ENCODE measurements at places on chromosomes 5 and 9.

- no peak for DNase-seq
Measured at GRCh38 chr5:113319256-113320053, 115.3 kb downstream of the TSSK1B start.

DNA sequence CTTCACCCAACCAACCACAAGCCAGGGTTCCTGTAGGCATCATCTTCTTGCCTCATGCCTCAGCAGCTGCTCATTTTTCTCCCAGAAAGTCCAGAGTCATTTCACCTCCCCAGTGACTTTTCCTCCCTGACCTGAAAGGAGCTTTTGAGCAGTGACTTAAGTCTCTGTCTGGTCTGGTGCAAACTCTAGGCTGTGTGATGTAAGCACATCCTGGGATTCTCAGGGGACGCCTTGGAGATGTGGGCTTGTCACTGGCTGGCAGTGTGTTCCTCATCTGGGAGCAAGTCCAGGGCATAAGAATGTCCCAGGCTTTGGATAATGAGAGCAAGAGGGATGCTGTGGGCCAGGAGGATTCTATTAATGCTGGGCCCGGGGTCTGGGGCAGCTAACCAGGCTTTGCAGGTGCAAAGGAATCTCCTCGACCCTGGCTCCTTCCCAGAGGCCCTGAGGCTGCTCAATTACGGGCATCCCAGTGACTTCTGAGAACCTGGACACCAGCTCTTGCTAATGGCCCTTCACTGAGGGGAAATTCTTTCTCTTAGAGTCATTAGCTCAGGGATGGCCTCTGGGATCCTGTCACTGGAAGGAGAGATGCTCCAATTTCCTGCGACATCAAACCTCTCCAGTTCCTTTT is 211.0 kb upstream of the PANK3 start:
- DNase-seq: no peak

- no peak for DNase-seq
Measured at GRCh38 chr5:72369301-72369700, 49.1 kb downstream of the PTCD2 start.

- DNase-seq: no peak
Measured at GRCh38 chr9:12510551-12510950, 182.6 kb upstream of the TYRP1 start.

GRCh38 chr5:90472783-90473395 is 1.7 kb downstream of the MBLAC2 start:
- no peak for DNase-seq

GRCh38 chr5:89097103-89097502 is 214.1 kb upstream of the MEF2C start:
- DNase-seq: no peak

- DNase-seq: no peak
Measured at GRCh38 chr5:172299916-172300439, 16.4 kb upstream of the UBTD2 start.

DNA sequence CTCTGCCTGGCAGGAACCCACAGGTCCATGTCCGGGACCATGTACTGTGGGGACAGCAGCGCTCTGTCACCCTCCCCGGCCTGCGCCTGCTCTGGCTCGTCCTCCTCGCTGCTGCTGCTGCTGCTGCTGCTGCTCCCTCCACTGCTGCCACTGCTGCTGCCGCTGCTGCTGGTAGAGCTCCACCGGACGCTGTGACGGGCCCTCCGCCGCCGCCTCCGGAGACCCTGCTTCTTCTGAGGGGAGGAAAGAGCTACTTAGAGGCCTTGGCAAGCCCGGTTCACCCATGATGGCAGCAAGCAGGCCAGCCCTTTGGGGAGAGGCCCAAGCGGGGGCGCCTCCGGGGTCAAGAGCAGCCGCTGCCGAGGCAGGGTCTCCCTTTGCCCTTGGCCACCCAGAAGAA is 10.0 kb upstream of the CARD9 start:
- no peak for DNase-seq

GRCh38 chr9:94534901-94535300 is 20.0 kb upstream of the PCAT7 start:
- no peak for DNase-seq

DNA sequence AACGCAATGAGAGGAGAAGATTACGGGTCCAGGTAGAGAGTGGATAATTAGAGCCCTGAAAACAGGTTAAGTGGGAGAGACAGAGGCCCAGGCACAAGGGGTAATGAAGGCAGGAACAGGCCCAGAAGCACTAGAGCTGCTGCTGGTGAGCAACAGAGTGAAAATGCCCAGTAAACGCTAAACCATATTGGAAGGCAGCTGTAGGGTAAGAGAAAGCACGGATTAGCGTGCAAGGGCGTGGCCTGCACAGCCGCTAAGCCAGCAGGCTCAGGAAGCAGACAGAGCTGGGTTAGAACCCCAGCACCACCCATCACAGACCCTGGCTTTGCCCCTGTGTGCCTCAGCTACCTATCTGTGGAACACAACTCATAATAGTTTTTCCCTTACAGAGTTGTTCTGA is 93.2 kb downstream of the PAX5 start:
- DNase-seq: no peak

- DNase-seq: no peak
Measured at GRCh38 chr9:38412751-38413150, 11.5 kb downstream of the IGFBPL1 start.

- DNase-seq: no peak
Measured at GRCh38 chr5:219460-219863, 1.3 kb downstream of the SDHA start.

DNA sequence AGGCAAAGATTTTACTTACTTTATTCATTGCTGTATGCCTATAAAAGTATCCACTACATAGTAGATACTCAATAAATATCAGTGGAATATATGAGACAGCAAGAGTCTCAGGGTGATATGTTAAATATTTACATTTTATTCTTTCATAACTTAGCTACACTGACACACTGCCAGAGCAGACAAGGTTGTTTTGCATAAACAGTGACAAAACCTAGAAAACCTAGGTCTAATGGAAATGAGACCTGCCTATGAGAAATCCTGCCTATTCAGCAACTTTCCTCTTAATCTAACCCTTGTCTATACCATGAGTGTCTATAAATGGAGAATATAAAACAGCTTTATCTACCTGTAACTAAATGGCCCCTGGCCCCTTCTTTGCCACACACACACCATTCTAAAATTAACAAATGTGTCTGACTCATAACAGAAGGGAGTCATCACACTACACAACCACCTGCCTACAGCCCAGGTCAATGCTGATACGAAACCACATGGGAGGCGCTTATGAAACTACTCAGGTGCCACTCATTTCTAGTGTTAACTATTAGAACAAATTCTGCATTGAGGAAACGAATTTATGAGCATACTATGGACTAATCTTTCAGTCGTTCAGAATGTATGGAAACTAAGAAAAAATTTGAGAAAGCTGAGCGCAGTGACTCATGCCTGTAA is 60.3 kb downstream of the UBAP2 start:
- no peak for DNase-seq

DNA sequence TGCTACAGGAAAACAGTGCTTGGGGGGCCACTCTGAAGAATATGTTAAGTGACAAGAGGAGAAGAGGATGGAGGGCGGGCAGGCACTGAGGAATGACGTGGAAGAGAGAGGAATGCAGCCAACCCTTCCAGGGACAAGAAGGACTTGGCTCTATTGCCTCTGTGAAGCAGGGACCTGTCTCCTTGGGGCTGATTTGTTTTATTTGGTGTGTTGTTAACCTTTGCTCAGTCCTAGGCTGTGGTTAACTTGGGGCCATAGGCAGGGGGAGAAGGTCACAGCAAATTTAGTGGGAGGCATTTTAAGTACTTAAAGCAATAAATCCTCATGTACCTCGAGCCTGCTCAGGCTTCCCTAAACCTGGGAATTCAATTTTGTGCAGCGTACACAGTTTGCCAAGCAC is 39.9 kb downstream of the KIF4B start:
- DNase-seq: no peak

DNA sequence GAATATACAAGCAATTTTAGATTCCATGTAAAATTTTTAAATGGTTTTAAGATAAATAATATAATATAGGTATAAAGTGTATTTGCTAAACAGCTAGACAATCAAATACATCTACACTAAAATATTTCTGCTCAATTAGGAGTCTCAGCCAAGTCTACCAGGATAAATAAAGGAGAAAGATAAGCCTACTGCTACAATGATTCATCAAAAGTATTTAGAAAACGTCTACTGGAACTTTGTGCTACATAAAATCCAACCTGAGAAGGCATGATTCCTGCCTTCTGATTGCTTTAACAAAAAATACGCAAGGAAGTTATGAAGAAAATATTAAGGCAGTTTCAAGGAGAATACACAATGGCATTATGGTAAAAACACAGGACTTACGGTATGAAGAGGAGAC is 570.6 kb downstream of the EFNA5 start:
- no peak for DNase-seq

- no peak for DNase-seq
Measured at GRCh38 chr9:119091074-119091473, 278.2 kb downstream of the BRINP1 start.

DNA sequence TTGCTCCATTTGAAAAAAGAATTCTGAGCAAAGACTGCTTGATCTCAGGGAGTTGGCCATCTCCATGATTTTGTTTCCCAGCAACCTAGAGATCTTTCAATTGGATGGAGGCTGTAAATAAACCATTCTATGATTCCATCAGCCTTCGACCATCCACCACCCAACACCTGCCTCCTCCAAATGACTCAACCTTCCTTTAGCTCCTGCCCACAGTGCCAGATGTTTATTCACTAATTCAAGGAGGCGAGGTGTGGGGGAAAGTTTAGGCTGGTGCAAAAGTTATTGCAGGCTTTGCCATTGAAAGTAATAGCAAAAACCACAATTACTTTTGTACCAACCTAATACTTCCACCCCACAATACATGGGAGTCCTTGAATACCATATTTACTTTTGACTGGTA is 327.5 kb downstream of the CAAP1 start:
- DNase-seq: no peak

DNA sequence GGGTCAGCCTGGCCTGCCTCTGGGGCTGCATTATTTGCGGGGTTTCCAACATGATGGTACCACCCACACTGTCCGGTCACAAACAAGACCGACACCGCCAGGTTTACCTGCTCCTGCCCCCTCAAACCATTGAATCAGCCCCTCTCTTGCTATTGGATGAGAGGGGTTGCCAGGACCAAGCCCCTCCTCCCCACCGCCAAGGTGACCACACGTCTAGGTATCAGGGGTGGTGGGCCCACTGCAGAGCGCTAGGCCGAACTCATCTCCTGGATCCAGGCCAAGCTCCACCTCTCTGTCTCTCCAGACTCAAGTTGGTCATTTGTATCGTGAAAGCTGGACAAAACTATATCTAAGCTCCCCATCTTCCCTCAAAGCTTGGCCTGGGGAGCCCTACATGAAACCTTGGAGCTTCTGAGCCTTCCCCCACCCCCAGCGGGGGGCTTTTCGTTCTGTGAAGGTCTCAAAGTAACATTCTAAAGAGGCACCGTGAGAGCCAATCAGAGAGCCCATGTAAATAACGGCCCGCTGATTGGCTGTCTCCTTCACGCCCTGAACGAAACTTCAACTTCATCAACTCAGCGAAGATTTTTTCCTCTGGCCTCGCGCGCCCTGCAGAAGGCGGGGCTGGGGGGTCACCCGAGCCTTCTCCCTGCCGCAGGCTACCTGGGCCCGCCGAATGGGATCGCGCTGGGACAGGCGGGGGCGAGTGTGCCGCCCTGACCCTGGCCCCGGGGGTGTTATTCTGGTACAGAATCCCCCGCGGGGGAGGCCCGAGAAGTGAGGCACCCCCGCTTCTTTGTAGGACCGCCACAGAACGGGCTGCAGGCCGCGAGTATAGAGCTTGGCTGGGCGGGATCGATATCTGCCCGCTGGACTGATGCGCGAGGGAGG is 49.6 kb upstream of the PSD2 start:
- no peak for DNase-seq

- DNase-seq: no peak
Measured at GRCh38 chr9:16671591-16672137, 198.8 kb downstream of the BNC2 start.

- DNase-seq: no peak
Measured at GRCh38 chr5:32942225-32942989, 231.3 kb downstream of the NPR3 start.

- no peak for DNase-seq
Measured at GRCh38 chr5:100273846-100274580, 261.2 kb upstream of the FAM174A start.

DNA sequence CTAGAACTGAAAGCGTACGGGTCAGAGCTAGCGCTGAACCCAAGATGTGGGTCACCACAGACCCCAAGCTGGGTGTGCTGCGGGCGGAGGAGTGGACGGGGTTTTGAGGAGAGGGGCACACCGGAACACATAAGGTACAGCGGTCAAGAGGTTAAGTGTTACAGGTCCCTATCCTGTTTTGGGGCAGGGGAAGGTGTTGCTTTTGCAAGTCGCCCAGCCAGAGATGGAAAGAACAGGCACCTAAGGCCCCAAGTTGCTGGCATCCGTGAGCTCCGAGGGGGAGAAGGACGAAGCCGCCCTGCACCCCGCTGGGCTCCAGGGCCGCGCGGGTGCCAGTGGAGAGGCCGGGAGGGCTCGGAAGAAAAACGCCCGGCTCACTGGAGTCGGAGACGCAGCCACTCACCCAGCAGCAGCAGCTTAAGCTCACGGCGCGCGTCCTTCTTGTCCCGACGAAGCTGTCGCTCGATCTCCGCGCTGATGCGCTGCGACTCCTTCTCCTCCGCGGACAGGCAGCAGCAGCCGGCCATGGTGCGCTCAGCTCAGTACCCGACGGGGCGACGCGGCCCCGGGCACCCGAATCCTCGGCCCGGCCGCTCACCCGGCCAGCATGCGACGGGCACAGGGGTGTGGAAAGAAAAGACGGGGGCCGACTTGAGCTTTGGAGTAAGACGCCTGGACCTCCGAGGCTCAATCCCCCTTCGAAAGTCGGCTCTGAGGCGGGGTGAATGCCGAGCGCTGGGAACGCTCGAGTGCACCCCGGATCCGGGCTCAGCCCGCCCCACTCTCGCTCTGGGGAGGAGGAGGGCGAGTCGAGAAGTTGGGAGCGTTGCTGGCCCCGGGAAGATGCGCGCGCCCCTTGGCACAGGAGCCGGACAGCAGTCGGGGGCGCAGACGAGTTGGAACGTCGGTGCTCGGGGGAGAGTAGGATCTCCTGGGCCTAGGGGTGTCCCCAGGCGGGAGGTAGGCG is 572 bp downstream of the GNA14 start:
- no peak for DNase-seq

Data from BJ (cell line).